ENCODE measurements at places on chromosomes 1 and 21. TPM values are rescaled to one million over a fixed set of nuclear protein-coding genes. Genes with fewer than 3 reads are reported as not detected.

DNA sequence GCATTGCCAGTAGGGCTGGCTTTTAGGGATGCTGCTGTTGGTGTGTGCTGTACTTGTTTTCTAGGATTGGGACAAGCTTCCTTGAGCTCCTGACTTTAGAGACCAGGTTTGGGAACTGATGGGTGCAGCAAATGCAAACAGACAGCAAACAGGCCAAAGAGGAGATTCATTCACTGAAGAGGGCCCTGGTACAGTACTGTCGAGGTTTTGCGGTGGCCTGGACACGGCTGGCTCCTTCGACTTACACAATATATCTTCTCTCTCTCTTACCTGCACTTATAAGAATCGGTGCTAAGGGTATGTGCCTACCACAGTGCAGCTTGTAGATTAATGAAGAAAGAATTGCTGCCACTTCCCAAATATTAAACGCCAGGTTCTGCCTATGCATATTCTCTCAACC, 44.6 kb downstream of the ATP1A1 start:
- DNase-seq = no peak

DNA sequence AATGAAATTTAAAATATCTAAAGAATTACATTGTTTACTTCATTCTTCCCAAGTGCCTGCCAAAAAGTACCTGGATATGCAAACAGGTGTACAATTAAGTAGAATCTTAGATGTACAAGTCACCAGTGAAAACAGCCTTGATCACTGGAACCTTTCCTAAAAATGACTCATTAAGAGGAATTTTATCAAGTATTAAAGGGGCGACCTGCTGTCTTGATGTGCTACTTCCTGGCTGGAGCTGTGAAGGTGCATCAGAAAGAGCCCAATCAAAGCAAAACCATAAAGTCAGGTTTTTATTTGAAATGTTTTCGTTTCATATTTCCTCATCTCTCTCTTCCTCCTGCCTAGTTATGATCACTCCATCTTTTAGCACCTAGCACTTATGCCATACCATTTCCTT, 33.4 kb downstream of the IFI44 start:
- no peak for DNase-seq

DNA sequence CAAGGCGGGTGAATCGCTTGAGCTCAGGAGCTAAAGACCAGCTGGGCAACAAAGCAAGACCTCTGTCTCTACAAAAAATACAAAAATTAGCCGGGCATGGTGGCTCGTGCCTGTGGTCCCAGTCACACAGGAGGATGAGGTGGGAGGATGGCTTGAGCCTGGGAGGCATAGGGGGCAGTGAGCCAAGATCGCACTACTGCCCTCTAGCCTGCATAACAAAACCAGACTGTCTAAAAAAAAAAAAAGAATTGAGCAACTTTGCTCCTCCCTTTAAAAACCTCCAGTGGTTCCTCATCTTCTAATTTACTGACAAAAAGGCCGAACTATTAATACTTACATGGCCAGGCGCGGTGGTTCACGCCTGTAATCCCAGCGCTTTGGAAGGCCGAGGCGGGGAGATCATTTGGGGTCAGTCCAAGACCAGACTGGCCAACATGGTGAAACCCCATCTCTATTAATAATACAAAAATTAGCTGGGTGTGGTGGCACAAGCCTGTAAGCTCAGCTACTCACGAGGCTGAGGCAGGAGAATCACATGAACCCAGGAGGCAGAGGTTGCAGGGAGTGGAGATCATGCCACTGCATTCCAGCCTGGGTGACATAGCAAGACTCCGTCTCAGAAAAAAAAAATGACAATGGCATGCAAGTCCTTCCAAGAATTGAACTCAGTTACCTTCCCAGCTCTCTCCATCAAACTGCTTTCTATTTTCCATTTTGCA, 4.4 kb downstream of the ACBD3 start:
- DNase-seq = no peak

- DNase-seq = no peak
Observed at GRCh38 chr1:221294242-221294641, 415.0 kb downstream of the HLX start.

The LCA5L gene
- total RNA-seq = not detected

Measured in activated naive CD4-positive, alpha-beta T cell treated with anti-CD3 and anti-CD28 coated beads for 36 hours (primary cell).